Stimulated activated CD8-positive, alpha-beta memory T cell treated with anti-CD3 and anti-CD28 coated beads, Interleukin-15, amount 100 ng/mL, for 24 hours (primary cell): ENCODE measurements at places on chromosomes 7 and 10.

DNA sequence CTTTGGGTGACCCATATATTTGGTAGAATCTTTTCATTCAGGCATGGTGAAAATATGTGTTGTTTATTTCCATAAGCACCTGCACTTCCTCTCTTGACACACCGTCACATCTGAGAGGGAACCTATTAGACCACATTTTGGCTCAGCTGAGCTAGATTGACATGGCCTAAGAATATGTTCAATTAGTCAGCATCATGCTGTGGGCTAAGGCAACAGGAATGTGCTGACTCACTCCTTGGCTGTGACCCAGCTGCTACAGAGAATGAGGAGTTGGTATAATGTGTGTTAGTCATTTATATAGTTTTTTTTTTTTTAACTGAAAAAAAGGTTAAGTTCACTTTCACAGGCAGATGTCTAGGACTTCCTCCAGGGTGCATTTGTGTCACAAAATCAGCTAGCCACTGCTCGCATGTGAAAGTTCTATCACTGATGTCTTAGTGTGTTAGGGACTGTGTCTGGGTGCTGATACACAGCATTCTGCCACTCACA is 180.6 kb downstream of the SEMA3E start:
- no peak for DNase-seq

GRCh38 chr10:31694929-31695837 is 233.4 kb downstream of the ARHGAP12 start:
- DNase-seq = no peak

DNA sequence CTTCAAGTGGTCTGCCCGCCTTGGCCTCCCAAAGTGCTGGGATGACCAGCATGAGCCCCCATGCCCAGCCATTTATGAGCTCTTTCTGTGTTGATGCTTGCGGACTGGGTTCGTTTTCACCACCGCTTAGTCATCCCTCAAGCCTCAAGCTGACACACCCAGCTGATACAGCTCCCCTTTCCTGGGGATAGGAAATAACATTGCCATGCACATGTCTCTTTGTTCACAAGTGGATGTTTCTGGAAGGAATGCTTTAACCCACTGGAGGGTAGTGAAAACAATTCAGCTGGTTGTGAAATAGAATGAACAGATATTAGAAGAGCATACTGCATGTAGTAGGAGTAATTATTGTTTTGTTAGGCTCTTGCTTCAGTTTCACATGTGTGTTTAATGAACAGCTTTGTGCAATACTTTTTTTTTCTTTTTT is 8.5 kb upstream of the METTL27 start:
- DNase-seq = no peak

- no peak for DNase-seq
Measured at GRCh38 chr7:43890468-43890867, 15.9 kb downstream of the URGCP start.

GRCh38 chr7:135929722-135930141 is 47.4 kb downstream of the MTPN start:
- DNase-seq = no peak

GRCh38 chr7:117047496-117047895 is 94.2 kb downstream of the ST7 start:
- no peak for DNase-seq

DNA sequence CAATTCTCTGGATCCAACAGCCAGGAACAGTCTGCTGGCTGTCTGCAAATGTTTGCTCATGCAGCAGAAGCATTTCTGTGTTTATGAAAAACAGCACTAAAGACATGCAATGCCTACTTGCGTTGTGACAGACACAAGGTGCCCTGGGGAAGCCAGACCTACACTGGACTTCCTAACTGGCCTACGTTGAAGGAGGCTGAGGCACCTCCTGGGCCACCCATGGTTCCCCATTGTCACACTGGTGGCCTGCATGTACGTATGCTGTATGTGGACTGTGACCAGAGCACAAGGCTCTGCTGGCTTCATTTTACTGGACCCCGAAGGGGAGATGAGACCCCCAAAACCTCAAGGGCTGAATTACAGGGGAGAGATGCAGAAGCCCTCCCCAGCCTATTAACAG is 27.7 kb downstream of the PSAP start:
- no peak for DNase-seq

- DNase-seq = no peak
Measured at GRCh38 chr10:97736403-97736901, 476 bp upstream of the ZFYVE27 start.

- no peak for DNase-seq
Measured at GRCh38 chr10:6583447-6583846, 3.4 kb upstream of the PRKCQ start.

GRCh38 chr7:147332988-147333387 is 1216.4 kb downstream of the CNTNAP2 start:
- DNase-seq = no peak
